ENCODE measurements at places on chromosomes 12 and 14. TPM values are rescaled to one million over a fixed set of nuclear protein-coding genes. Genes with fewer than 3 reads are reported as not detected.
A peak's percentile ranks its signal among the peaks of the same experiment; 100 is the strongest.

GRCh38 chr12:2309647-2310046 lies 256.9 kb downstream of the CACNA1C start:
- H3K27me3 ChIP-seq: no peaks in the 10 kb centered on the region
- no peak overlapping the region for H3K4me3 ChIP-seq
- H3K36me3 ChIP-seq: no peaks in the 10 kb centered on the region
- peaks cover 23% of the 10 kb centered on the region for H3K4me1 ChIP-seq
- no peak for DNase-seq

DNA sequence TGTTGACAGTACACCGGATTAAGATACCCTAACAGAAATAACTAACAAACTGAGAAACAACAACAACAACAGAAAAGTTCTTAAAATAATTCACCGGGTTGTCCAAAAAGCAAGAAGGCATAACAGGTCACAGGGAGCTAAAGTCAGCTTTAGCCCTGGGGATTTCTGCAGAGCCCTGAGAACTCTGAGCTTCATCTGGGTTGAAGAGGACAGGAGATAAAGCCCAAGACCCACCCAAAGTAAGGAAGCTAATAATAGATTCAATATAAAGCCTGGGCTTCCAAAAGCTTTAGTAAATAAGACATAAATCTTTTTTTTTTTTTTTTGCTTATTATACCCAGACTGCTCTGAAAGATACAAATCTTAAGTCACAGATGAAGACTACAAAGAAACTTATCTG lies 44.1 kb upstream of the MTERF2 start:
- no peak overlapping the region for H3K4me3 ChIP-seq
- H3K4me1 ChIP-seq: peaks cover 65% of the 10 kb centered on the region
- no peaks in the 10 kb centered on the region for H3K36me3 ChIP-seq
- no peaks in the 10 kb centered on the region for H3K27me3 ChIP-seq
- no peak overlapping the region for H3K27ac ChIP-seq

GRCh38 chr12:56079723-56080555 lies at the start of gene ERBB3:
Gene ERBB3 (plus strand): TSS chr12:56080165. CDS start chr12:56080301, 136 bp downstream.
- H3K27me3 ChIP-seq: no peaks in the 10 kb centered on the region
- no peak for DNase-seq
- H3K36me3 ChIP-seq: no peaks in the 10 kb centered on the region
- peak within 1 kb of the TSS; percentile 60 for H3K4me3 ChIP-seq
- peaks cover 20% of the 10 kb centered on the region for H3K4me1 ChIP-seq

- DNase-seq: no peak
- no peaks in the 10 kb centered on the region for H3K27me3 ChIP-seq
- H3K36me3 ChIP-seq: no peaks in the 10 kb centered on the region
- no peaks in the 10 kb centered on the region for H3K4me1 ChIP-seq
These were observed 160.9 kb upstream of the EEA1 start for GRCh38 chr12:93089805-93090569.

DNA sequence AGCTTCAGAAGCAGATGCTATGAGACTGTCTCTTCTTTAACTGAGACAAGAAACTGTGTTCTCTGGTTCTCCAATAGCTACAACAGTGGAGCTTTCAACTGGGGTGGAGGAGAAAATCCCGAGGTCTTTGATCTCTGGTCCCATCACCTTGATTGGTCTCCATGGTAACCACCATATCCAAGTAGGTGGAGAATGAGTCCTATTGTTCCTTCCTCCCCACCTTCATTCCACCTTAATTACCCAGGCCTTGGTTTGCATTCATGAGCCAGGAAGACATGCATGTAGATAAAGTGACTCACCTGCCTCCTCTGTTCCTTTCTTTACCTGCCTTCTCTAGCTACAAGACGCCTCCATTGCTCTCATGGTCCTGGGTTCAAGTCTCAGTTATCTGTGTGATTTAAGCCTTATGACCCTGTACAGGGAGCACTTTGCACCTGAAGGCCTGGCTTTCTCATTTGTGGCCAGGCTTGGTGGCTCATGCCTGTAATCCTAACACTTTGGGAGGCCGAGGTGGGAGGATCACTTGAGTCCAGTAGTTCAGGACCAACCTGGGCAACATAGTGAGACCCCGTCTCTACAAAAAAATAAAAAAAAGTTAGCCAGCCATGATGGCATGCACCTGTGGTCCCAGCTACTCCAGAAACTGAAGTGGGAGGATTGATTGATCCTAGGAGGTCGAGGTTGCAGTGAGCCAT lies 157.7 kb upstream of the TBX3 start:
- H3K27ac ChIP-seq: no peak overlapping the region
- DNase-seq: no peak
- H3K4me3 ChIP-seq: no peak overlapping the region
- H3K4me1 ChIP-seq: no peaks in the 10 kb centered on the region
- H3K27me3 ChIP-seq: no peaks in the 10 kb centered on the region

Gene ACOT4
- 0.42 TPM for total RNA-seq

Gene CISTR
- not detected for total RNA-seq
